Coronary artery (tissue), 2 donors: ENCODE measurements at places on chromosomes 7 and 10.

DNA sequence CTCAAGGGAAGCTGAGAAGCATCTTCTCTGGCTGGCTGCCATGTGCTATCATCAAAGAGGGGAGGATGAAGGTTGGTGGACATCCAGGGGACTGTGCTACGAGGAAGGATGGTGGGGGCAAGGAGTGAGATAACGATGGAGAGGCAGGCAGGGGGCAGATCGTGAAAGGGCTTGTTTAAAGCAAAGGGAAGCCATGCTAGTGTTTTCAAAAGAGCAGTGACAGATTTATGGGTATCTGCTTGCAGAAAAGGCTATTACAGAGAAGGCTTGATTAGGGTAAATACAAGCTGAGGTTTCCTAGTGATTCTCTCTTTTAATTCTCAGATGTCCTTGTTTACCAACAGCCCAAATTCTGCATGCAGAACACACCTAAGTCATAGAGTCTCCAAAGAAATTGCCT is 88.9 kb upstream of the MKX start:
- no peak for DNase-seq

DNA sequence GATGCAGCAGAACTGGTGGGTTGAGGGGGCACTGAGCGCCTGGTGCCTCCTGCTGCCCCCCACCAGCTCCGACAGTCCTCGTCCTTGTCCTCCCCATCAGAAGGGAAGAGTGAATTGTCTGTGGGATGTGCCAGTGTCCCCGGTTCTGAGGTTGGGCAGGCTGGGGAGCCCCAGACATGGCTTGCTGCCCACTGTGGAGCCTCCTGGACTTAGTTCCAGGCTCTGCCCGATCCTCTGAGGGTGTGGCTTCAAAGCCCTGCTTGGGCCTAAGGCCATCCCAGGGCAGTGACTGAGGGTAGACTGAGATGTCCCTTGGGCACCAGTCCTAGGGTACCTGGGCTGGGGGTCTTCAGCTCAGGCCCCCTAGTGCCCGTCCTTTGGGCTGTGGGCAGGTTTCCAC is 168.8 kb downstream of the RNF216 start:
- no peak for DNase-seq

DNA sequence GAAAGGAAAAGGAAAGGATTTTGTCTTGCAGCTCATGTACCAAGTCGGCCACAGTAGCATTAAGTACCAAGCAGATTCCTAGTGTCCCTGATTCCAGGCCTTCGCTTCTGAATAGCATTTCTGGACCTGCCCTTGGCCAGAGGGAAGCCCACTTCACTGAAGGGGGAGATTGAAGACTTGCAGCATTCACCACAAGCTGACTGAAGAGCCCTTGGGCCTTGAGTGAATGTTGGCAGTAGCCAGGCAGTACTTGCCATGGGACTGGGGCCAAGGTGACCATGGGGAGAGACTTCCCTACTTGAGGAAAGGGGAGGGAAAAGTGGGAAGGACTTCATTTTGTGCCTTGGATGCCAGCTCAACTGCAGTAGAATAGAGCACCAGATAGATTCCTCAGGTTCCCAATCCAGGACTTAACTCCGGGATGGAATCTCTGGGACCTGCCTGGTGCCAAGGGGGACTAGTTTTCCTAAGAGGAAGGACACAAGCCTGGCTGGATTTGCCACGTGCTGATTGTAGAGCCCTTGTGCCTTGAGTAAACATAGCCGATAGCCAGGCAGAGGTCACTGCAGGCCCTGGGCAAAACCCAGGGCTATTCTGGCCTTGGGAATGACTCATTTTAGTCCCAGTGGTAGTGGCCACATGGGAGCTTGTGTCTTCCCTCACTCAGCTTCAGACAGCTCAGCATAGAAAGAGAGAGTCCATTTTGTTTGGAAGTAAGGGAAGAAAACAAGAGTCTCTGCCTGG is 141.7 kb upstream of the KCND2 start:
- no peak for DNase-seq

GRCh38 chr7:17976952-17977351 is 36.7 kb upstream of the SNX13 start:
- no peak for DNase-seq

DNA sequence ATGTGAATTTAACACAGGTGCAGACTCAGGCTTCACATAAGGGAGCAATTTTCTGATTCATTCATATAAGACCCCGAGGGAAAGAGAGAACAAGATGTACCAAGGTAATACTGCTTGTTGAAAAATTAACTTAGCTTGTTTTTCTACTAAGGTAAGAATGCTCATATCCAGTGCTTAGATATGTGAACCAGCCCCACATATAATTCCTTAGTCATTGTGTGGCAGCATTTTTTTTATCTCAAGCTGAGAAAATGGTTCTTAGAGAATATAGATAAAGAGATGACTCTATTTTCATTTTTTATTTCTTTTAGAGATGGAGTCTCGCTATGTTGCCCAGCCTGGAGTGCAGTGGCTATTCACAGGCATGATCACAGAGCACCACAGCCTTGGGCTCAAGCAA is 121.8 kb upstream of the SEM1 start:
- no peak for DNase-seq

DNA sequence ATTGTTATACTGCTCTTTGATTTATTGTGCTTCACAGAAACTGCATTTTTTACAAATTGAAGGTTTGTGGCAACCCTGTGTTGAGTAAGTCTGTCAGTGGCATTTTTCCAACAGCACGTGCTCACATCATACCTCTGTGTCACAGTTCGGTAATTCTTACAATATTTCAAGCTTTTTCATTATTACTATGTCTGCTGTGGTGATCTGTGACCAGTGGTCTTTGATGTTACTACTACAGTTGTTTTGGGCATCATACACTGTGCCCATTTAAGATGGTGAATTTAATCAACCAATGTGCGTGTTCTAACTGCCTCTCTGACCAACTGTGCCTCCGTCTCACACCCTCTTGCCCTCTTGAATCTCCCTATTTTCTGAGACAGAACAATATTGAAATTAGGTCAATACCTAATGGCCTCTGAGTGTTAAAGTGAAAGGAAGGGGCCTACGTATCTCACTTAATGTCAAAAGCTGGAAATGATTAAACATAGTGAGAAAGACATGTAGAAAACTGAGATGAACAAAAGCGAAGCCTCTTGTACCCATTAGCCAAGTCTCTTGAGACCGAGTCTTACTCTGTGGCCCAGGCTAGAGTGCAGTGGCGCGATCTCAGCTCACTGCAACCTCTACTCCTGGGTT is 20.2 kb upstream of the ASL start:
- DNase-seq = no peak

- no peak for DNase-seq
Measured at GRCh38 chr10:17061418-17061817, 68.2 kb downstream of the CUBN start.

DNA sequence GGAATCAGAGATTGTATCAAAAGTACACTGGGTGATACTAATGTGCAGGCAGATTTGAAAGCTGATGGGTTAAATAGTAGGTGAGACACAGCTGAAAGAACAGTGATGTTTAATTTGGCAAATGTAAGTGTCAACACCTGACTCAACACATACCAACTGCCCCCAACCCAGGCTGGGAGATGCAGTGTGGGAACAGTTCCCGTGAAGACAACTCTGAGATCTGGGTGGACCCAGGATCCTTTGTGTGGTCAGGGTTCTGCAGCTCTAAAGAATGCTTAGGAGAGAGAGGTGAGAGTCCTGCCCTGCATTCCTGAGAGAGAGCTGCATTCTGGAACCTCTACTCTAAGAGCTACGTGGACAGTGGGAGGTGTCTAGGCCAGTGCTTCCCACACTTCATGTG is 479.7 kb downstream of the RPS24 start:
- DNase-seq = no peak

GRCh38 chr10:1531883-1532597 is 205.3 kb downstream of the ADARB2 start:
- no peak for DNase-seq

DNA sequence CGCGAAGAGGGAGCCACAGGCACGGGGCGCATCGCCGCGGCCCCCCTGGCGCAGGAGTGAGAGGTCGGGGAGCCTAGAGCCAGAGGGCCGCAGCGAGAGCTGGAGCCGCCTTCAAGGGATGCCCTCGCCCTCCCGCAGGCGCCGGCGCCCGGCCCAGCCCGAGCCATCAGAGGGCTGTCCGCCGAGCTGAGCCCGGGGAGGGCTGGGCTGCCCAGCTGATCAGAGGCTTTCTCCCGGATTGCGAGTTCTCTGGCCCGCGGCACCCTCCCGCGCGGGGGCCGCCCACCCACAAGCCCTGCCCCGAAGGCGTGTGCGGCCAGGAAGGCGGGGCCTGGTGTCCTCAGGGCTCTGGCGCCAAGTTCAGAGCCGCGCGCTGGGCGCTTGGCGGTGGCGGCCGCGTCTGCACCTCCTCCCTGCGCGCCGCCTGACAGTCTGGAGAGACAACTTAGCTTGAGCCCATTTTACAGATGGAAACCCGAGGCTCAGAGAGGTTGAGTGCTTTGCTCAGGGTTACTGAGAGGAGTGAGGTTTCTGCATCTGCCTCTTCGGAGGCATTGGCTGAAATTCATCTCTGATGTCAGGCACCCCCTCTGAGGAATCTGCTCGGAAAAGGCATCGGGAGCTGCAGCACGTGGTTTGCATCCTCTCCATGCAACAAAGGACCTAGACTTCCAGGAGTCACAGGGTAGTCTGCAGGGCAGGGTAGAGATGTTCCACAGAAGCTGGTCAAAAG is 3.8 kb upstream of the ANTXRL start:
- DNase-seq = peak; percentile 90

- DNase-seq = no peak
Measured at GRCh38 chr10:14779001-14779651, 4.4 kb upstream of the FAM107B start.

DNA sequence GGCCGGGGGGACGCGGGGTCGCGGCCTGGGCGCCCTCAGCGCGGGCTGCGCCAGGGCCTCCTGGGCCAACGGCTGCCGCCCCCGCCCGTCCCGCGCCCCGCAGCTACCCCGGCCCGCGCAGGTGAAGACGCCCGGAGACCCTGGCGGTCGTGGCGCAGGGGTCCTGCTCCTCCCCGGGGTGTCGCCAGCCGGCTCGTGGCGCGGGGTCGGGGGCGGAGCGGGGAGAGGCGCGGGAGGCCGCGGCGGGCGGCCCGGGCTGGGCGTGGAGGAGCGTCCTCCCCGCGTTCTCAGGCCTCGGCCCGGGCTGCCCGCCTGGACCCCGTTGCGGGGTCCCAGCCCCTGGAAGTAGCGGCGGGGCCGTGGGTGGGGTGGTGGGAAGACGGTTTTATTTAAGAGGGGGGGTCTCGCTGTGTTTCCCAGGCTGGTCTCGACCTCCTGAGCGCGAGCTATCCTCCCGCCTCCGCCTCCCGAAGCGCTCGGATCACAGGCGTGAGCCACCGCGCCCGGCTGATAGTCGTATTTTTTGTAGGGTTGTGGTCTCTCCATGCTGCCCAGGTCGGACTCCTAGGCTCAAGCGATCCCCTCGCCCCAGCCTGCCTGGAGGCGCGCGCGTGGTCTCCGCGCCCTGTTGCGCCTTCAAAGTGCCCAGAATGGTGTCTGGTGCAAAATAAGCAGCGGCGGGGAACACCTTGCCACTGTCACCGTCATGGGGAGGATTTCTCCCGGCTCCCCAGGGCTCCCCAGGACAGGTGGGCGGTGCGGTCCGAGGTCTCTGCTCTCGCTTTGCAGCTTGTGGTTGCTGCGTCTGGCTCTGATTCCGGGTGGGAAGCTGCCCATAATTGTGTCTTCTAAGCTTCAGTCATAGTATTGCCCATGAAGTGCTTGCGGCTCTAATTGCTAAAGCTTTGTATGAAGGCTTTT is 15.3 kb upstream of the SUN1 start:
- no peak for DNase-seq
